Ammon's horn (tissue), 1 donor: ENCODE measurements at places on chromosomes 13 and 19.

DNA sequence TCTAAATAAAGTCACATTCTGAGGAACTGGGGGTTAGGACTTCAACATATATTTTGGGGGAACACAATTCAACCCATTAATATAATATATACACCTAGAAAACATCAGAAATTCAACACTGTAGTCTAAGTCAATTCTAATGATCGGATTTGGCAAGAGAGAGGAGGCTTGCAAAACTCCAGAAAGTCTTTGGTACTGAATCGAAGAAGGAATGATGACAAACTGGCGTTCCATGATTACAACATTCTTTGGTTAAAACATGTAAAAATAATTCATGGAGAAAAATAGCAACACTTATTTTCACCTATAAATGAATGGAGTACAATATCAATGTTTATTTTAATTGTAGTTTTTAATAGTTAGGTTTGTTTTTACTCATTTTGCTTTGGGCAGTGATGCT, 62.4 kb downstream of the MBNL2 start:
- DNase-seq = no peak

GRCh38 chr13:34777089-34777913, 164.8 kb upstream of the NBEA start:
- no peak for DNase-seq

DNA sequence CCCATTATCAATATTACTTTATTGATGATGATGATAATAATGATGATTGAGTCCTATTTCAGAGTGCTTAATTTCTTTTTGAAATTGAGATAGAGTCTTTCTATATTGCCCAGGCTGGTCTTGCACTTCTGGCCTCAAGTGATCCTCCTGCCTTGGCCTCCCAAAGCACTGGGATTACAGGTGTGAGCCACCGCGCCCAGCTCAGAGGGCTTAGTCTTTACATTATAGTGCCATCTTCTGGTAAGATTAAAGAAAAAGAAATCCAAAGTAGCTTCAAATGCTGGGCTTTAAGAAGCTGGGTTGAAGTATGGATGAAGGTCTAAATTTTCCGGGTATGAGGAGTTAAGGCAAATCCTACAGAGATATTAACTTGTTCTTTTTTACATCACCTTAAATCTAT, 3.4 kb upstream of the ZNF333 start:
- no peak for DNase-seq

DNA sequence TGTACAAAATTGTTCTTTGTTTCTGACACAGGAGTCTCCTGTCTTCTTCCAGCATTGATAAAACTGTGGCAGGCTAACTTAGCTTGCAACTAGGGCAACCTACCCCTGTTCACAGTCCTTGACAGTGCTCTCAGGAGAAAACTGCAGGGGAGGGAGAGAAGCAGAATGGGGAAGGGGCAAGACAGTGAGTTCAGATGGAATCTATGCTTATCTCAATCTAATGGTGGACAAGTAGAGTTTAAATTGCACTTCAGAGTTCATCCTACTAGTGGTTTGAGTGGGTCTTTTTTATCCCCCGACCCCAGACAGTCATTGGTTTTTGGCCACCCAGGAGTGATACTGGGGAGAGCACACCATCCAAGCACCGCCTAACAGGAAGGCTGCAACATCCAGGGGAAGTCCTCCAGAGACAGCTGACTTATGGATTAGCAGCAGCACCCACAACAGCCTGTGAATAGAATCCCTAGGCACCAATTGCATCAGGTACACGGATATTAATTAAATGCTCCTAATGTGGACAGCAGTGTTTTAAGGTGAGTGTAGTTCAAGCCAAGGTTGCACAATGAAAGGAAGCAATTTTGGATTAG, 236.6 kb downstream of the NHLRC3 start:
- no peak for DNase-seq

- no peak for DNase-seq
These were observed 767.4 kb downstream of the SLITRK6 start for GRCh38 chr13:85031771-85032170.

DNA sequence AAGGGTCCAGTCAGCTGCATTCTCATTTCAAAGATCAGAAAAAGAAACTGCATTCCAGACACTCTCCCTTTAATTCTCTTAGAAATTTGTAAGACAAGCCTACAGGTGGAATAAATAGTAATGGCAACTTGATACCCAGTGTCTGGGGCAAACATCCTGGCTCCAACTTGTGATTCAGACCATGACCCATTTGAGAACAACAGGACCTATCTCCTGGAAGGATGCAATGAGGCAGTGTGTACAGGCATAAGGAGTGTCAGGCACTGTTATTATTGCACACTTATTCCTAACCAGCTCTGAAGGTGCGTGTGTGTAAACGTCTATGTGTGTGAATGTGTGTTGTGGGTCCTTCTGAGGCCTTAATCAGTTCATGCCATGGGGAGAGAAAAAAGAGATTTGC, 13.9 kb downstream of the ERICH6B start:
- no peak for DNase-seq

DNA sequence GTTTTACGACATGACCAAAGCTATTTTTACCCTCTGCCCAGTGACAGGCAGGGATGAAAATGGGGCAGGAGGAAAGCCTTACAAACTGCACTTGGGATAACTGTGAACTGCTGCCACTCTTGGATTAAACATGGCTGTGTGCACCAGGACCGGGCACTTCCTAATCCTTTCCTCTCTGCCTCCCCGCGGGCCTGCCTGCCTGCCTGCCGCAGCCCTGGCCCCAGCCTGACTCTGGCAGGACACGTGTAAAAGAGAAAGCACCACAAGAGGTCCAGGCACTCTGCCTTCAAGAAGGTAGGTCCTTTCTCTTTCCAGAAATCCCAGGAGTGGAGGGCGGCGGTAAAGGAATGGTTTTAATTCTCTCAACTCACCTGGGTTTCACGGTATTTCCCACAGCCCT, 4.8 kb downstream of the TSHZ3 start:
- no peak for DNase-seq

GRCh38 chr13:47408546-47409319, 511.9 kb upstream of the HTR2A start:
- no peak for DNase-seq

GRCh38 chr13:113053376-113053775, 52.2 kb upstream of the F7 start:
- DNase-seq = no peak

DNA sequence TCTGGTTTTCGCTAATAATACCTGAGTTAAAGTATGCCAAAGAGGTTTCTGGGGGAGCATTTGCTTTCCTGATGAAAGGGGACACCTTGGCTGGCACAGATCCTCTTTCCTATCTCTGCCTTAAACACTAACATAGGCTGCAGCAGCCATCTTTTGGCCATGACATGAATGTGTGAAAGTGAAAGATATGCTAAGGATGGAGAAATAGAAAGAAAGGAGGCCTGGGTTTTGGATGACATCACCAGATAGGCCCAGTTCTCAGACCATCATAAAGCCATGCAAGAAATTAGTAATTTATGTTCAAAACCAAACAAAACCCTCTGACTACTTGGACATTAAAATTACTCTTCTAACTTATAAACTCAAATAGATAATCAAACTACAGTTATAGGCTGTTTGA, 279.7 kb downstream of the COG6 start:
- DNase-seq = no peak

GRCh38 chr13:24891476-24892108, 127.6 kb downstream of the RNF17 start:
- no peak for DNase-seq

DNA sequence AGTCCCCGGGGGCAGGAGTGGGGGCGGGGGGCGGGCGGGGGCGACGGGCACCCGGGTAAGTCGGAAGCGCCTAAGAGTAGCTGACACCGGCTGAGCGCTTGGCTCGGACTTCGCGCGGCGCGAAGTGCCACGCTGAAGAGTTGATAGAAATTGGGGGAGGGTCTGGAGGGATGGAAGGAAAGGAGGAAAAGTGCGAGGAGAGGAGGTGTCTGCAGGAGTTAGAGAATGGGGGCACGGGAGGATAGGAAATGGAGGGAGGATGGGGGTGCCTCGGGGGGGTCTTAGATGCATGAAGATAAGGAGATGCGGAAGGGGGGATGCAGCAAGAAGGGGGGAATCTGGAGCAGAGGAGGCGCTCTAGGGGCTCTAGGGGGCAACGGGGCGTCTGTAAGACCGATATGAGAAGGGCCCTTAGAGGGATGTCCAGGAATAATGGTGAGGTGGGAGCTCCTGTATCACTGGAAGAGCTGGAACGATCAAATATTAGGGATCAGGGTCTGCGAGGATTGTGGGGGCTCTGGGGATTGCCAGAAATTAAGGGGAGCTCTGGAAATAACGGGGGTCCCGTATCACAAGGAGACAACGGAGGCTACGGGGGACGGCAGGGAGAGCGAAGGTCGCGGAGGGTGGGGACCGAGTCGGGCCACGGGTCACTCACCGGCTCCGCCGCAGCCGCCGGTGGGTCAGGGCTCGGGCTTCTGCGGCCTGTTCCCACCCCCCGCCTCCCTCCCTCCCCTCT, at the start of gene MYPOP:
MYPOP (minus strand) TSS at position 702 of the 739 bp plus-strand sequence. CDS start 840 bp downstream, outside the sequence.
- DNase-seq = no peak

DNA sequence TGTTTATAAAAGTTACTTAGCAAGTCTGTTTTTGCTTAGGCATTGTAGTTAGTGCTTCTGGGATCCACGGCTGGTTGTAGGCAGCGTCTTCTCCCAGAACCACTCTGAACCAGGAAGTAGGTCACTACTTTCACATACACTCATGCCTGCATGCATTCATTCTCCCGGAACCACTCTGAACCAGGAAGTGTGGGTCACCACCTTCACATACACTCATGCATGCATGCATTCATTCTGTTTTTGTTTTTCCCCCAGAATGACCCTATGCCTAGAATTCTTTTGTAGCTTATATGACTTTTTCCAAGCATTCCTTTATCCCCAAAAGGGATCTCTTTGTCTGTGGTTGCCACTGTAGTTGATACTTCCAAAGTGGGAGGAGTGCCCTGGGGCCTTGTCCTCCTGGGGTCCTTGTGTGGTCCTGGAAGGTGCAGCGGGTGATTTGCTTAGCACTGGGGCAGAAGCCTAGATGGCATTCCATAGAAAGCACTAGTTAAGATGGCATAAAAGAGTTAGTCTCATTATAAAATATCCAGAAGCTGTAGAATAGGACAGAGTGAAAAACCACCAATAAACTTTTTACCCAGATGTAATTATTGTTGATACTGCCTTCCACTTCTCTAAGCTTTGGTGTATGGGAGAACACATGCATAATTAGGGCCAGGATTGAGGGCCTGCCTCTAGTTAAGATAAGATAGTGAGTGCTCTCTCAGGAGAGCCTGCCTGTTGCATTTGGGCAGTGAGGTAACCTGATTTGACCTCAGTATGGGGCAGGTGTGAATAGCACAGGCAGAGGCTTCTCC, 68.6 kb upstream of the TEX29 start:
- DNase-seq = no peak

DNA sequence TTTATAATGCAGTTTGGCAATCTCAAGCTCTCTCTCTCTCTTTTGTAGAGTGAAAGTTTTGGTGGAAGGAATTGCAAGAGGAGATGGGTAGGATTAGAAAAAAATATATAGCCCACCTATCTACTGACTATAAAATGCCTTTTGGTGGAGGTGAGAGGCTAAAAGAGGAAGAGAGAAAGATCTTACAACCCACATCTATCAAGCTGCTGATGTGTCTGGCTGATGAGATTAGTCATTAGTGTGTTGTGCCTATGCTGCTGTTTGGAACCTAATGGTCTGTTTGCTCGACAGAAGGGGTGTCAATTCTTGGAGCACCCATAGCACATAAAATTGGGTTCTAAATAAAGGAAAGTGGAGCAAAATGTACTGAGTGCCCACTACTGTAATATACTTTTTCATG, 411.0 kb downstream of the HS6ST3 start:
- no peak for DNase-seq

- no peak for DNase-seq
These were observed 145.0 kb downstream of the SLITRK6 start for GRCh38 chr13:85654227-85654626.

DNA sequence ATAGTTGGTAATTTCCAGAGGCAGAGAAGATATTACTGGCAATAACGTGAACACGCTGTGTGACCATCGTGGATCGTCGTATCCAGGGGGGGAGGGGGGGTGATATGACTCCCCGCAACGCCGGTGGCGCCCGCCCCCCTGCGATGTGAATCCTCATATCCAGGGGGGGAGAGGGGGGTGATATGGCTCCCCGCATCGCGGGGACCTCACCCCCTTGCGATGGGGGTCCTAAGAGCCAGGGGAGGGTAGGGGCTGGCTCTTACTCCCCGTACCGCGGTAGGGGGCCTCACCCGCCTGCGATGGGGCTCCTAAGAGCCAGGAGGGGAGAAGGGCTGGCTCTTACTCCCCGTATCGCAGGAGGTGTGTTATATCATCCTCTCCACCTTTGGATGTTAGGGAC, 31.3 kb upstream of the RGCC start:
- DNase-seq = no peak

DNA sequence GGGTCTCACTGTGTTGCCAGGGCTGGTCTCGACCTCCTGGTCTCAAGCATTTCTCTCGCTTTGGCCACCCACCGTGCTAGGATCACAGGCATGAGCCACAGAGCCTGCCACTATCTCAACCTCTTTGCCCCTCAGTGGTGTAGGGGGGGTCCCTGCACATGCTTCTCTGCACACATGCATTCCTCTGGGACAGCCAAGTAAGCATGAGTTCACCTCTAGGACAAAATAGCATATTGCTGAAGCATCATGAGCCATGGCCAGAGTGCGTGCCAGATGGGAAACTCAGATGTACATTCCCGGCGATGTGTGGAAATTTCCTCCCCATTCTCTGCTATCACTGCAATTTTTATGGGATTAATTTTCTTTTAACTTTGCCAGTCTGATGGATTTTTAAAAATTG, 23.1 kb downstream of the CHAF1A start:
- DNase-seq = no peak

DNA sequence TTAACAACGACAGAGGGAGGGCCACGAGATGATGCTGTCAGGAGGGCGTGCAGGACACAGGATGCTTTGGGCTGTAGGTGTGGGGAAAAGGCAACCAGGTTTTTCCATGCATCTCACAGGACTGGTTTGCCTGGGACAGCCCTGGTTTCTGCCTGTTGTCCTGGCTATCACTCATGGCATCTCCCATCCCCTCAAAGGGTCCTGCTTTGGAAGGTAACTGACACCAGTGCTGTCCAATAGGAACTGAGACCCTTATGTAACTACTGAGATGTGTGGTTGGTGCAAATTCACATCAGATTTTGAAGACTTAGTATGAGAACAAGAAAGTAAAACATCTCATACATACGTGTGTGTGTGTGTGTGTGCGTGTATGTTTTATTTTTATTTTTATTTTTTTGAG, 144.2 kb downstream of the URI1 start:
- no peak for DNase-seq

- DNase-seq = no peak
These were observed 2714.5 kb upstream of the PCDH20 start for GRCh38 chr13:64130171-64130570.

DNA sequence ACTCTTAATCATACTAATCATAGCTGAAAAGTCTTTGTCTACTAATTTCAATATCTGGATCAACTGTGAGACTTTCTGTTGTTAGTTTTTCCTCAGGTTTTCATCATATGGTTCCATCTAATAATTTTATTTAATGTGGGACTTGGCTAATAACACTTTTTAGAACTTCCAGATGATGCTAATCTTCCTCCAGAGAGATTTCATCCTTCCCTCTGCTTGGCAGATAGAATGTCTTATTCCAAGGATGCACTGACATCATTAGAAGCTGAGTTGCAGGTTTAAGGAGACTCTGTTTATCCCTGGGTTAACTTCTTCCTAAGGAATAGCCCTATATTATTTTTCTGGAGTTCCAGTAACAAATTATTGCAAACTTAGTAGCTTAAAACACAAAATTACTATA, 325.6 kb downstream of the COG6 start:
- no peak for DNase-seq

GRCh38 chr19:16452325-16452724, 19.4 kb downstream of the EPS15L1 start:
- DNase-seq = no peak

GRCh38 chr13:50730496-50731351, 112.8 kb downstream of the DLEU7 start:
- no peak for DNase-seq

GRCh38 chr13:112592647-112593046, 4.7 kb upstream of the TUBGCP3 start:
- DNase-seq = no peak
